Motor neuron (in vitro differentiated cells): ENCODE measurements at places on chromosomes 6 and 20.

DNA sequence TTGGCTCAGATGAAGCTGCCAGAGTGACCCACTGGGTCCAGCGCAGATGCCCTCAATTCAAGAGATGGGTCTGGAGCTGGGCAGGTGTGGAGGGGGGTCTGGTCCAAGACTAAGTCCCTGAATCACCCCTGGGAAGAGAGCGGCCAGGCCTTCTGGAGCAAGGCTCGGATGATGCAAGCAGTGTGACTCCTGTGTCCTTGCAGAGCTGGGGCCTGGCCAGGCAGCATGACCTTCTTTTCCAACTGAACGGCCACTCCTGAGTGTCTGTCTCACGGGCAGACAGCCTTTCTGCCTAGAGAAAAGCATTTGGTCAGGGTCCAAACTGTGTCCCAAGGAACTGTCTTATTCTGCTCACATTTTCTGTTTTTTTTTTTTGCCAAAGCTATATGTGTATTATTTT lies 42.6 kb upstream of the FNDC1 start:
- peak; percentile 59 for ATAC-seq

GRCh38 chr6:144482142-144482541 lies 197.0 kb downstream of the UTRN start:
- ATAC-seq, result peak; percentile 74

GRCh38 chr6:166586424-166587156 lies at the start of gene RAMACL:
Gene RAMACL, minus strand, starts transcription at chr6:166586678. Its CDS starts 201 bp downstream, at chr6:166586477.
- peak; percentile 68 for ATAC-seq

DNA sequence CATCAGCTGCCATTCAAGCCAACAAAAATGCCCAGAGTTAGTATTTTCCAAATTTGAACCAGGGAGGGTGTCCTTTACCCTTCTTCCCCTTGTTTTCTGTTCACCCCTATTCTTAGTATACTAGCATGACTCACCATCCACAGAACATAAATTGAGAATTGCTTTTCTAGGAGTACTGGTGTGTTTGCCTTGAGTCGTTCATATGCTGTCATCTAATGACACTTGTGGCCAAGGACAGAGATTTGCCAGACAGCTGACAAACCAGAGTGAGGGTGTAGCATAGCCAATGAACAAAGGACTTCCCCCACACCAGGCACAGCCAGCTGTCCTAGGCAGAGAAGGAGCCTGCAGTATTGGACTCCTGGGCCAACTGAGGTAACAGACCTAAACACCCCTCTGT lies 62.2 kb downstream of the FILIP1 start:
- ATAC-seq, result peak; percentile 97

DNA sequence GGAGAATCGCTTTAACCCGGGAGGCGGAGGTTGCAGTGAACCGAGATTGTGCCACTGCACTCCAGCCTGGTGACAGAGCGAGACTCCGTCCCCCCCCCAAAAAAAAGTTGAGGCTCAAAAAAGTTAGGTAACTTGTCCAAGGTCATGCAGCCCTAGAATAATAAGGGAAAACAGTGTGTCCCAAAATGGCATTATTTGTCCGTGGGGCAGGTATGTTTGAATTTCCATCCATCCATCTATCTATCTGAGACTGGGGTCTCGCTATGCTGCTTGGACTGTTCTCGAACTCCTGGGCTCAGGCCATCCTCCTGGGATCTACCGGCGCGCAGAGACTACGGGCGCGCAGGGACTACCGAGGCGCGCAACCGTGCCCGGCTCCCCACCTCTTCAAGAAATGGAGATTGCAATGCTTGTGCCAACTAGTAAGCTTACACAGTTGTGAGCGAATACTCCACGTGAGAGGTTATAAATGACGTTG lies 374 bp upstream of the ABCC10 start:
- ATAC-seq, result no peak

GRCh38 chr20:44660581-44660980 lies 9.1 kb upstream of the ADA start:
- ATAC-seq, result no peak

GRCh38 chr6:18389479-18389878 lies 2.3 kb downstream of the RNF144B start:
- no peak for ATAC-seq

DNA sequence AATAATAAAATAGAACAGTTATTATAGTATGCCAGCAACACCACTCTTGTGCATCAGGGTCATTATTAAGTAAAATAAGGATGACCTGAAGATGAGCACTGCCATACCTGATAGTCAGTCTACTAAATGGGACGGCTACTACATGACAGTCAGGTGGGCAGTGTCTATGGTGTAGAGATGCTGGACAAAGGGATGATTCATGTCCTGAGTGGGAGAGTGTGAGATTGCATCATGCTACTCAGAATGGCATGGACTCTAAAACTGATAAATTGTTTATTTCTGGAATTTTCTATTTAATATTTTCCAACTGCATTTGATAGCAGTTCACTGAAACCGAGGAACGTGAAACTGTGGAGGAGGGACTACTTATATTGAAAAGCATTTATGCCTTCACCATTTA lies 38.8 kb downstream of the SNX9 start:
- ATAC-seq, result no peak

DNA sequence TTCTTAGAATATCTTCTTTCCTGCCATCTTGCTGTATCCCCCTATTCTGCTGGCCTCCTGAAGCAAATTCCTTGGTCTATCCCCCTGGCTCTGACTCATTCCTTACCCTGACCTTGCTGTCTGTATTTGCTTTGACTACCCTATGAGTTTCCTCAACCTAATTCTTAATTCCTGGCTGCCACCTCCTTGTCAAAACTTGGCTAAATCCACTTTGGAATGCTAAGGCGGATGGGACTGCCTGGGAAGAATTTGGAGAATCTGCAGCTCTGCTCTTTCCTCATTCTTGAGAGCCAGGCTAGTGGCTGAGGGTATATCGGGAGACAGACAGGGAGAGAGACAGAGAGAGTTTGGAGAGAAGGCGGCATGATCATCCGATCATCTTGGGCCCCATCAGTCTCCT lies 24.4 kb downstream of the CAP2 start:
- ATAC-seq, result peak; percentile 75

DNA sequence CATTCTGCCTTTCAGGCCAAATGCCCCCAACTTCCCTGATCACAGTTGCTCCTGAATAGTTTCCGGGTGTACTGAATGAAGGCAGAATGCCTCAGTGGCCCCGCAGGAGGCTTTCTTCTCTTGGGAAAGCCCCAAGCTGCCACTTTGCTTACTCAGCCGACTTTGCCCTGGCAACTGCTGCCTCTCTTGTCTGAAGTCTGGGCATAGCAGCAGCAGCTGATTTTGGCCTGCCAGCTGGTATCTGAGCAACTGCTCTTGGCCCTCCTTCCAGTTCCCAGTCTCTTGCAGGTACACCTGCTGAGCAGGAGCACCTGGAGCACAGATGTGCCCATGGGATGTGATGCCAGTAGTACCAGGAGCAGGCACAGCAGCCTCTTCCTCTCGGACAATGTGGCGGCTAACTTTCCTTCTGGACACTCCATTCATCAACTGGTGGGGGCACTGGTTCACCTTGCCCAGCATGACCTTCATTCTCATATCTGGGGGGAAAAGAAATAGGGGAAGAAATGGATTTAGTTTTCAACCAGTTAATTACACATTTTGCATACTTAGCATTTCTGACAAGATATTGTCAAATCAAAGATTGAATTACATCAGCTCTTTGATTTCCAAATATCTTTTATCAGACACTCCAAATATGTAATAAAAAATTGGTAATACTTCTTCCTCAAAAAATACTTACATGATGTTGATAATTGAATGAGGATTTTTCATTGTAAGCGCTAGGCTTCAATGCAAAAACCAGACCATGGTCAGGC lies 468.2 kb downstream of the PKHD1 start:
- no peak for ATAC-seq

GRCh38 chr20:5197847-5198650 lies 71.2 kb downstream of the CDS2 start:
- no peak for ATAC-seq

GRCh38 chr6:103277936-103278335 lies 1581.8 kb downstream of the HACE1 start:
- ATAC-seq, result no peak

DNA sequence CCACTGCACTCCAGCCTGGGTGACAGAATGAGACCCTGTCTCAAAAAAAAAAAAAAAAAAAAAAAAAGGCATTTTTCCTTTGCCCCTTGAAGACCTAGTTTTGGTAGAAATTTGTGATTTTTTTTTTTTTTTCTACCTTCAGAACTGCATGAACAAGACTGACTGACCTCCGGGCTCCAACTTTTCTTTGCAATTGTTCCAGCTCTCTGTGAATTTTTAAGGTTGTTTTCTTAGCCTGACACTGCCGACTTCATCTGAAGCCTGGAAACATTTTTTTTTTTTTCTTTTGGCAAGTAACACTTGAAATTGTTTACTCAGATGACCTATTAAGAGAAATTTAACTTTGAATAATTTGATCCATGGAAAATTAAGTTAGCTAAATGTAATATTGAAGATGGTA lies 73.0 kb downstream of the SLC24A3 start:
- no peak for ATAC-seq

GRCh38 chr6:87182940-87183339 lies 27.6 kb downstream of the ZNF292 start:
- ATAC-seq, result no peak

DNA sequence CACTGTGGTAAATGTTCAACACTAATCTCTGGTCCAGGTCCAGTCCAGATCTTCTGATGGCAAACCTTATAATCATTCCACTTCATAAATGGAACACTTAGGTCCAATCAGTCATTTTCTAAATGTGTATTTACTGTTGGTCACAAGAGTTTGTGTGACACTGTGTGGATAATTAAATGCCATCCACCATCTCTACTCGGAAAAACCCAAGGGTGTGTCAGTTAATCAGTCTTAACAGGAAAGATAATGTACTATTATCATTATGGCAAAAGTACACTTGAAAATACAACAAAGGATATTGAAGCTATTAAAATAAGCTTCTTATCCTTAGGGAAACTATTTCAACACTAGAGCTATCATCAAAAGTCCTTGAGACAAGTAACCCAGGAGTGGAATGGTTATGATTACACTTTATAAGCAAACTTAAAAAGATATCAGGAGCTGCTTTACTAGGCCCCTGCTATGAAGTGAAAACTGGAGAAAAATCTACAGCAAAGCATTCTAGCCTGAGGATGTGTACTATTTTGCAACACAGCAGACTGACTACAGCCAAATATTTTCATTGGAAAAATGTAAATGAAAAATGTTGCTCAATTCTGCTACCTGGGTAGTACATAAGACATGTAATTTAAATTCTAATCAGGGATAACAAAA lies 227.9 kb downstream of the LAMA2 start:
- ATAC-seq, result no peak

DNA sequence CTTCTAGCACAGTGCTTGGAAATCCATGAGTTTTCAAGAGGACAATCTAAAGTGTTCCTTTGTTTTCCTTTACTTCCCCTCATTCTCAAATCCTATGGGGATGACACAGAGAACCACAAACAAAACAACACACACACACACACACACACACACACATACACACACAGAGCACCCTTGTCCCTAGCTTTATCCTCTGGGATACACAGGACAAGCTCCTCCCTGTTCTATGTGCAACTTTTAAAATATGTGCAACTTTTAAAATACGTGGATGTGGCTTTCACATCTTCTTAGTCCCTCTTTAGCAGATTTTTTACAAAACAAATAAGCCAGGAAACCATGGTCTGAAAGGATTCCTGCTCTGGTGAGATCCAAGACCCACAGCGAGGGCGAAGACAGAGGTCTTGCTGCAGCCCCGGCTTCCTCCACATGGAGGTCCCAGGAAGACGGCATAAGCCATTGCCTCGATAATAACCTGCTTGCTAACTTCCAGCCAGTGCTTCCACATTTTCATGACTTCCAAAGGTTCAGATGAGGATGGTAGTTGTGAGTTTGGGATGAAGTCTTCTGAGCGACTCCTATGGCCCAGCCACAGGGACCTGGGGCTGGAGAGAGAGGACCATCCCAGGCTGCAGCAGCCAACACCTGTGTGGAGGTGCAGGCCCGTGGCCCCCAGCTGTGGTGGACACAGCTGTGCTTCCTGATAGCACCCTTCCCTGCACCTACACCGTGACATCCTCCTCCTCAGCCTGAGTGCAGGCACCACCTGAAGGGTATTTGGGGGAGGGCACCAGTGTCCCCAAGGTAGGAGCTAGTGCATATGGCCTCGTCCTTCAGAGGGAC lies 62.8 kb upstream of the CD93 start:
- ATAC-seq, result peak; percentile 18

- no peak for ATAC-seq
Measured at GRCh38 chr6:1821164-1821512, 211.4 kb downstream of the FOXC1 start.
